CD4-positive, alpha-beta T cell treated with Interleukin-15 for 4 hours (primary cell): ENCODE measurements at places on chromosomes 5 and 9.

GRCh38 chr9:131845305-131846298, 105.7 kb upstream of the RAPGEF1 start:
- DNase-seq = no peak

- no peak for DNase-seq
Observed at GRCh38 chr5:72812488-72812887, 4.0 kb upstream of the TNPO1 start.

- DNase-seq = no peak
Observed at GRCh38 chr5:159186319-159186718, 23.0 kb downstream of the RNF145 start.

DNA sequence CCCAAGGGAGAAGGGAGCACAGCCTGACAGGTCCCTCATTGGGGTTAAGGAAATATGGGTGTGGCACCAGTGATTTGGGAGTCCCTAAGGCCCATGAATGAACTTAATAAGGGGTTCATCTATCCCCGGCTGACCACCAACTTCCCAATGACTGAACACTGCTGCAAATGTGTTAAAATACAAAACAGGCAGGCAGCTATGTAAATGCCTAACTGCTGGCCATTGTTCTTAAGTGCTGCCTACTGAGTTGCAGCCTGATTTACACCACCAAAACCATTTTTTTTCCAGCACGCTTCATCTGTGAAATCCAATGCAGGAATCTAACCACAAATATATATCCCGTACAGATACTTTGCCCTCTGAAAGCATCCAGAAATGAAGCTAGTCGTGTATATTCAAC, 478.5 kb downstream of the PTPRD start:
- no peak for DNase-seq

GRCh38 chr5:157116483-157116954, 7.7 kb upstream of the HAVCR2 start:
- no peak for DNase-seq

DNA sequence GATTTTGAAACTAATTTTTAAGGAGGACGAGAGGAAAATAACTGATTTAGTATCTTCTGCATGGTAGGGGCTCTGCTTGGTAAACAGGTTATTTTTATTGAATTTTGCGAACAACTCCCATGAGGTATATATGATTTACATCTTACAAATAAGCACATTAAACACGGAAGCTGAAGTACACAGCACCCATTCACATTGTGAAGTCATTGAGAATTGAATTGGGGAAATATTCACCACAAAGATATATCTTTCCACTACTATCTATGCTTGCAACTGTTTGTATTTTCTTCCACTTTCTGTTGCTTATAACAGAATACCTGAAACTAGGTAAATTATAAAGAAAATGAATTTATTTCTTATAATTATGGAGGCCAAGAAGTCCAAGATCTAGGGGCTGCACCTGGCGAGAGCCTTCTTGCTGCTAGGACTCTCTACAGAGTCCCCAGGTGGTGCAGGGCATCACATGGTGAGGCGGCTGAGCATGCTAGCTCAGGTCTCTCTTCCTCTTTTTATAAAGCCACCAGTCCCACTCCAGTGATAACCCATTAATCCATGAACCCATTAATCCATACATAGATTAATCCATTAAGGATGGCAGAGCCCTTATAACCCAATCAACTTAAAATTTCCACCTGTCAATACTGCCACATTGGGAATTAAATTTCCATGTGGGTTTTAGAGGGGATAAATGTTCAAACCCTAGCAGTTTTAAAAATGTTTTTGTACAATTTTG, 79.0 kb upstream of the ZNF608 start:
- DNase-seq = no peak

DNA sequence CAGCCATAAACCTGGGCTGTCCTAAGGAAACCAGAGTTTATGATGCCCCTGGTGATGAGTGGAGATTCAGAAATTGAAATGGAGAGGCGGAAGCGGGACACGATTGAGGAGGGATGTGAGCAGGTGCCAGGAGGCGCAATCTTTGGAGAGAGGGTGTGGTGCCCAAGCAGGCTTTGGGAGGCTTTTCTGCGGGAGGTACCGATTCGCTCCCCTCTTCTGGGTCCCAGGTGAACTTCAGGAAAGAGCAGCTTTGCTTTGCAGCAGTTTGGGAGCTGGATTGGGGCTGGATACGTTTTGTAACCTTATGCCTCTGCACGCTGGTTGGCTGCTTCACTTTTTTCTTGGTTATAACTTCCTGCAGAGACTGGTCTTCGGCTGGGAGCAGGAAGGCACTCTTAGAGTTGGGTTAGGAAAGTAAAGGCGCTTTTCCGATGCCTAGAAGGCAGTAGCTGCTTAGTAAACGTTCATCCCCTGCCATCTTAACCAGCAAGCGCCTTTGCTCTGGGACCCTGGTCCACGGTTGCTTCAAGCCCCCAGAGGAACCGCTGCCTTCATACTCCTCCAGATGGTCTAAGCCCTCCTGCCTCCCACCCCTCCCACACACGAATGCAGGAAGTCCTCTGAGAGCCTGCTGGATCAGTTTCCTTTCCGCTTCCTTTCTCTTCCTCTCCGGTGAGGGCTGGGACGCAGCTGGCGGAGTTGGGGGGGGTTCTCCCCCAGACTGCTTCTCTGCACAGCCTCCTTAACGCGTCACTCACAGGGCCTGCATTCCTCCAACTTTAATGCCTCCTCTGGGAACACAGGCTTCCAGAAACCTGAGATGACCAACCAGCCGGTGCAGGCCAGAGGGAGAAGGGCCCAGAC, 15.2 kb upstream of the NEK6 start:
- DNase-seq = no peak

DNA sequence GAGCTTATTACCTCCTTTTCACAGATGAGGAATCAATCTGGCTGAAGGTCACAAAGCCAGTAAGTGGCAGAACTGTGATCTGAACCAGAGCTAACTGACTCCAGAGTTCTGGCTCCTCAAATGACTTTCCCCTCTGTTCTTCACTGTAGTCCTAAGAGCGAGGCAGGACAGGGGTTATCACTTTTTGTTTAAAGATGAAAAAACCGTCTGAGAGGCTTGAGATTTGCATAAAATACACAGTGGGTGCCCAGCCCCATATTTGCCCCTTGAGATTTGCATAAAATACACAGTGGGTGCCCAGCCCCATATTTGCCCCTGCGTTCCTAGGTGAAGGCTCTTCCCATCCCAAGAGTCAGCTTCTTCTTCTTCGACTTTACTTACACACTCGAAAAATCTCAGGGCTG, 667 bp downstream of the FBXO10 start:
- no peak for DNase-seq

DNA sequence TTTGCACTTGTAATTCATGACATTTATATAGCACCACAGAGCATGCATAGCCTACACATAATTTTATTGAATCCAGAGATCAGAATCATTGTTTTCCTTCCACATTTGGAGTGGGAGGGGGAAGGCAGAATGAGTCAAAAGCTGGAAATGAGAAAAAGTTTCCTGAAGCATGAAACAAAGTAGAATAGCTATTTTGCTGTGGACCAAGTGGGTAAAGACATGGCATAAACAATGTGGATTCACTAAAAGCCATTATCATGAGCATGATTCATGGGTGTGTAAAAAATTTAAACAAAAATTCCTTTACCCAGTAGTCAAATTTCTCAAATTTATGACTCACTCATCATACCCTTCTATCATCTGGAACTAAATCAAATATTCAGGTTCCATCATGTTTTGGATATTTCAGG, 97.9 kb downstream of the YIPF5 start:
- no peak for DNase-seq

- no peak for DNase-seq
Observed at GRCh38 chr5:16671208-16671607, 54.4 kb upstream of the RETREG1 start.

DNA sequence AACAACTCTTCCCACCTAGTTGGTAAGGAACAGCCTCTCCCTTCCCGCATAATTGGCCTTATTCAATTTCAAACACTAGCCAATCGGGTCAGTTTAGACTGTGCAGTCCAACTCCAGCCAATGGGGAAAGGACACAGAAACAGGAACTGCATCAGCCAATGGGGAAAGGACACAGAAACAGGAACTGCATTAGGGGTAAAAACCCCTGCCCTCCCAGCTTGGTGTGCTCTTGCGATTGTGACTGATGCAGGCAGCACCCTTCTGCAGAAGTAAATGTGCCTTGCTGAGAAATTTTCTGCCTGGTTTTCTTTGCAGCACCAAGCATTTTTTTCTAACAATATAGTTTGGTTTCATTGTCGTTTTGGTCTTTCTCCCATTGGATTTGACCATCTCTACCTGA, 8.5 kb upstream of the GLT6D1 start:
- no peak for DNase-seq

DNA sequence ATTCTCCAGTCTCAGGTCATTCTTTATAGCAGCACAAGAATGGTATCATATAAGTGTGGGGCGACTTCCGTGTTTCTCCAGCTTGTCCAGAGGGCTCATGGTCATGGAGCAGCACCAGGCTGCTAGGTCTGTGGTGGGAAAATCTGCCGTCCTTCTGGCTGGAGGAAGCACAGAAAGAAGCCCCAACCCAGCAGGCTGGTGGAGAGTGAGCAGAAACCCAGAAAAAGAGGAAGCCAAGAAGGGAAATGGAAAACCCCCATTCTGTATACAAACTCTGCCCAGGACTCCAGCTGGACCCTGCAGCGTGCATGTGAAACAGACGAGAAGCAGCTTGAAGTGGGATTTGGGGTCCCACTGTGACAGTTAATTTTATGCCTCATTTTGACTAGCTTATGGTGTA, 34.3 kb upstream of the OLFM1 start:
- DNase-seq = no peak

- DNase-seq = no peak
Observed at GRCh38 chr5:157463621-157464518, 3.9 kb downstream of the NIPAL4 start.

DNA sequence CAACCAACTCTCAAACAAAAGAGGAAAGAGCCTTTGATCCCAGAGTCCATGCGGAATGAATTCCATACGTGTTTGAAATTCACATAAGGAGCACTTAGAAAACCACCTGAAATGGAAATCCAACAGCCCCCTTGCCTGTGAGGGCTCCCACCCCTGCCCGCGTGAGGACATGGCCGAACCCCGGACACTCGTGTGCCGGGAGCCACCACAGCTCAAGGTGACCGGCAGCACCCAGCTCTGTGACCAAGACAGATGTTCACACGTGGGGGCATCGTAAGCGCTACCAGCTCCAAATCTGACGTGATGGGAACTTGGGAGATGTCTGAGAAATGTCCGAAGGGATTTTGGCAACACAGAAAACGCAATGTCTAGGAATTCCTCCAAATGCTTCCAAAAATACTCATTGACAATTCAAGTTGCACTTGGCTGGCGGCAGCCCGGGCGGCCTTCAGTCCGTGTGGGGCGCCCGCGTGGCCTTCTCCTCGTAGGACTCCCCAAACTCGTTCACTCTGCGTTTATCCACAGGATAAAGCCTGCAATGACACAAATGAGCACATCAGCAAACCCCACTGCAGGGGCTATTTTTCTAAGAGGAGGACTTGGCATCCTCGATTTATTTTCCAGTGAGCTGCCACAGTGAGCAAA, 23.2 kb upstream of the TERT start:
- no peak for DNase-seq

DNA sequence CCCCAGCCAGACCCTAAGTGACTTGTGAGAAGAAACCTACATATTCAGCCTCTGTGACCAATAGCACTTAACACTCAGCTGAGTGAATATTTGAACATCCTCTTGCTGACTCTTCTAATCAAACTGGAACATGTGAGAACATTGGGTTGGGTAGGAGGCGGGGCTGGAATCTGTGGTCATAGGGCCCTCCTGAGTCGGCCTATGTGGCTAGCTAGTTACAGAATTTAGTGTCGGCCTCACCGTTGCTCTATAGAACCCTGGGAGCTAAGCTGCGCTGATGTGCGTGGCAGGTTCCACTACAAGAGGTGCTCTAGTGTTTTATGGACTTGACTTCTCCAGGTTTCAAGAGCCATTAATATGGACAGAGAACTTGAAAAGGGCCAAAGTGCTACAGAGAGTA, 138.8 kb downstream of the DROSHA start:
- DNase-seq = no peak

- DNase-seq = no peak
Observed at GRCh38 chr5:172117977-172118701, 69.9 kb downstream of the STK10 start.

DNA sequence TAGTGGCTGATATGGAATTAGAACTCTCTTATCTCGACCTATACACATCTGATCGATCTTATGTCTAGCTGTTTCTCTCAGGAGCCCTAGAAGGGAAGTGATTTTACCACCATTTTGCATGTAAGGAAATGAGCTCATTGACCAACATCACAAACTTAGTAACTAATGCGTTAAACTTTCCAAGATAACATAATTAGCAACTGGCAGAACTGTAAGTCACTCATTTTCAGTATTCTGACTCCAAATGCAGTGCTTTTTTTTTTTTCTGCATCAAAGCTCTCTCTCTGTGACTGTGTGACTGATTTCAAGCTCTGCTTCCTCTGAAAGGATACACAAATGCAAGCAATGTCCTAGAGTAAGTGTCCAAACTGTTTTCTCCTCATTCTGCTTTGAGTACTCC, 68.1 kb upstream of the FBXL7 start:
- DNase-seq = no peak

GRCh38 chr9:2664174-2665065, 42.8 kb downstream of the VLDLR start:
- no peak for DNase-seq
